Central memory CD8-positive, alpha-beta T cell (primary cell): ENCODE measurements at places on chromosomes 3 and 15.

- DNase-seq, result no peak
These were observed 35.4 kb upstream of the DUSP7 start for GRCh38 chr3:52091586-52092270.

DNA sequence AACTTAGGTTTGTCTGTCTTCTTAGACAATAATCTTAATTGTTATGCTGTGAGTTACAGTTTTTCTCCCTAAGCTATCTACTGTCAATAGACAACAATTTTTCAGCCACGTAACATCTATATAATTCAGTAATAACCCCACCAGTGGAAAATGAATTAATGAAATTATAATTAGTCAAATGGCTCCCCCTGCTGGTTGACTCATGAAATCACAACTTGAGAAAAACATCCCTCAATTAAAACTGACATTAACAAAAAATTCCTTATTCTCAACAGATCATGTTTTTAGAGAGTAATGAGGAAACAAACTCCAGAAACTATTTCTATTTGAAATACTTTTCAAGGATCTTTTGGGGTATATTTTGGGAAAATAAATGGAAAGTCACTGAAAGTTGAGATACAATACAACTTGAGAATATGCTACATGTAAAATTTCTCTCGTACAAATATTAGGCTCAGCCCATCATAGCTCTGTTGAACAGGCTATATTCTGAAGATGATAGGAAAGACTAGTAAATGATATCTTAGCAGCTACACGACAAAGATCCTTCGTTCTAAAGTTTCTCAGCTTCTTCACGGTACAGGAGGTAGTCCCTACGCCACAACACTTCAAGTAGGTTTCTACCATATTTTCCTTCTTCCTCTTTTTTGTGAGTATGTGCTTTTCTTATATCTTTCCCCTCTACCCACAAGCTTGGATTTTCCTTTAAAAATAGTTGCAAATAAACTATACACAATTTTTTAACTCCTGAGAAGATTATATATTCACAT, 20.7 kb downstream of the PPP1R2 start:
- DNase-seq, result no peak

DNA sequence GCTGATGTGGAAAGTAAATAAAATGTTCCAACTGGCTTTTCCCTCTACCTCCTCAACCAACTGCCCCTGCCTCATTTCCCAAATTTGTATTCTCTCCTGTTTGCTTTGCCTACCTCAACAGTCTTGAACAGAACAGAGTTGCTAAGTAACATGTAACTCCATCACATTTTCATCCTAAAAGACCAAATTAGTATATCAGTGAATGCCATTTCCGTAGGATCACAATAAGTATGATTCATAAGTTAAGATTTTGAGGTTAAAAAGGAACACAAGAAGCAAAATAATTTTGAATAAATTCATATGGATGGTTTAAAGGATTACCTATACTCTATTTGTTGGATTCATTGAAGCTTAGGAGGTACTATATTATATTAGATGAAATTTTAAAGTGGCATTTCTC, 154.9 kb downstream of the ECT2 start:
- DNase-seq, result no peak

GRCh38 chr3:119738741-119739140, 35.9 kb downstream of the CFAP91 start:
- no peak for DNase-seq

DNA sequence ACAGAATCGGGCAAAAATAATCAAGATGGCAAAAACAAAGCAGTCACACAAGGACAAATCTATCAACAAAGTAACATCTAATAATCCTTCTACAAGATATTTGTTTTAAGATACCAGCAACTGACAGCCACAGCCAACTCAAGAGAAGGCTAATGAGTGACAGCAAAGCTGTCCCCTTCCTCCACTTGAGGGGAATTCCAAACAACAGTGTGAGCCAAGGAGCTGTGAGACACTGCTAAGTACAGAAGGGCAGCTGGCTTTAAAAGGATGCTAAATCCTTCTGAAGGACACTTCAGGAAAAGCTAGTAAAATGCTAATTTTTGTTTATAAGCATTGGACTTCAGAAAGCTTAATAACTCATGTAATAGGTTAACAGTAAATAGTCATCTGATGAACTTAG, 120.3 kb upstream of the GOLGA8J start:
- DNase-seq, result no peak

GRCh38 chr3:62586356-62586755, 213.0 kb upstream of the FEZF2 start:
- no peak for DNase-seq

DNA sequence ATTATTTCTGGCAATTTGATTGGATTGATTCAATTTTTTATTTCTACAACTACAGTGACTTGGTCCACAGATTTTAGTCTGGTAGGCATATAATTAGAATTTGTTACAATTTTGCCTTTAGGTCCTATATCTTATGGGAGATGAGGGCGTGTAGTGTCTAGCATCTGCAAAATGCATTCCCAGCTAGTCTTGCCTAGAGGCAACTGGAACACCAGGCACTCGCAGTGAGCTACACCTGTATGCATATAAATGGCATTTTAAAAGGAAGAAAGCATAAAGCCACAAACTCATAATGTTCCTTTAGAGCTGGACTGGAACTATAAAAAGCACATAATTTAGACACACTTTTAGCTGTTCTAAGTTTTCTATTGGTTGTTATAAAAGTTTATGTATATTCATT, 17.9 kb upstream of the SPPL2A start:
- DNase-seq, result no peak

- no peak for DNase-seq
These were observed 12.5 kb downstream of the P2RY14 start for GRCh38 chr3:151265866-151266265.

GRCh38 chr15:80804970-80805495, 25.9 kb downstream of the CEMIP start:
- DNase-seq, result no peak

GRCh38 chr3:67516496-67516895, 137.9 kb downstream of the SUCLG2 start:
- no peak for DNase-seq

- DNase-seq, result no peak
These were observed 240.7 kb downstream of the SHOX2 start for GRCh38 chr3:157865352-157866000.
